Activated CD4-positive, alpha-beta T cell treated with anti-CD3 and anti-CD28 coated beads, Interleukin-2, amount 50 U/mL, for 16 hours (primary cell): ENCODE measurements at places on chromosomes 5 and 9.

GRCh38 chr5:84265130-84265529 is 119.5 kb downstream of the EDIL3 start:
- DNase-seq = no peak

- DNase-seq = no peak
These were observed 92.7 kb downstream of the FBXL7 start for GRCh38 chr5:15592728-15593127.

GRCh38 chr5:154179846-154180710 is 10.5 kb upstream of the GALNT10 start:
- DNase-seq = peak; percentile 63

GRCh38 chr9:104028827-104029226 is 65.3 kb upstream of the SMC2 start:
- DNase-seq = peak; percentile 36

DNA sequence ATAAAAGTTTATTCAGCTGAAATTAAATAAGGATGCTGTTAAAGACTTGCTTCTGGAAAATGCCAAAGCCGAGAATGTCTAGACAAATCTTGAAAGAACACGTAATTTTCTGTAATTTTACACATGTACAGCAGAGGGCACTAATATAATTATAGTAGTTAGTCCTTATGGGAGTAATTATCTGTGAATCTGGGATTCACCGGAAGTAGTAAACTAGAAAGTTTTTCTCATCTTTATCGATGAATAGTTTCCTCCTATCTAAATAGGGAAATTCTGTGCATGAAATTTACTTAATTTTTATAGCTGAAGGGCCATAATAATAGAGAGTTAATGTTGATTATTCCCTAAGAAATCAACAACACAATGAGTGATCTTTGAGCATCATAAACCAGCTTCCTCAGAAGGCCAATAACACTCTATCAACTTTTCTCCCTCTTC is 18.4 kb upstream of the CNTLN start:
- DNase-seq = peak; percentile 8

DNA sequence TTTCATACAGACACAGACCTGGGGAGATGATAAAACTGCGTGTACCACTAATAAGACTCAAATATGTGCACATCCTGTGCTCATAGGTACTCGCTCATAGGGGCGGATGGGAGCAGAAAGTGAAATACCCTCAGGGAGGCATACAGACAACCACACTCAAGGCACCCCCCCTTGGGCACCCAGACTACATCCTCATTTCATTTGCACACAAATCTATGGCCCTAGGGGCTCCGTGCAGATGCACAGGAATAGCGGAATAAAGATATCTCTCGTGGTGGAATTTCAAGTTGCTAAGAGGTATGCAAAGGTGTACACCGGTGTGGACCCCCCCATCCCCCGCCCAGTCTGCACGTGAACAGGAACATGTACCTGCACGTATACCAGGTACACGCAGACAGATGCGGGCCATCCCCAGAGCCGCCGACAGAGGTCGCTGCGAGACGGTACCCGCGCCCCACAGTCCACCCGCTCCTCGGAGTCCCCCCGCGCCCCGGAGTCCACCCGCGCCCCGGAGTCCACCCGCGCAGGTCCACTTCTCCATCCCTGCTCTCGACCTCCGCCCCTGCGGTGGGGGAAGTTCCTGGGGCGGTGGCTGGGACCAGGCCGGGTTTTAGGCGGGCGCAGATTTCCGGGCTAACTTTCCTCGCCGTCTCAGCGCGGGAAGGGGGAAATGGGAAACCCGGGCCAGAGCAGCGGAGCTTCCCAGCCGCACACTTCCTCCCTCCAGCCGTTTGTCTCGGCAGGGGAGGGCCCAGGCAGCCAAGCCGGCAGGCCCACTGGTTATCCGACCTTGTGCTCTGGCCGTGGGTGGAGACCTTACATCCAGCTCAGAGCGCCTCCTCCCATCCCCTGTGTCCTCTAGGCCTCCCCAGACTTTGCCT is 1.0 kb upstream of the IL12B start:
- peak; percentile 64 for DNase-seq

DNA sequence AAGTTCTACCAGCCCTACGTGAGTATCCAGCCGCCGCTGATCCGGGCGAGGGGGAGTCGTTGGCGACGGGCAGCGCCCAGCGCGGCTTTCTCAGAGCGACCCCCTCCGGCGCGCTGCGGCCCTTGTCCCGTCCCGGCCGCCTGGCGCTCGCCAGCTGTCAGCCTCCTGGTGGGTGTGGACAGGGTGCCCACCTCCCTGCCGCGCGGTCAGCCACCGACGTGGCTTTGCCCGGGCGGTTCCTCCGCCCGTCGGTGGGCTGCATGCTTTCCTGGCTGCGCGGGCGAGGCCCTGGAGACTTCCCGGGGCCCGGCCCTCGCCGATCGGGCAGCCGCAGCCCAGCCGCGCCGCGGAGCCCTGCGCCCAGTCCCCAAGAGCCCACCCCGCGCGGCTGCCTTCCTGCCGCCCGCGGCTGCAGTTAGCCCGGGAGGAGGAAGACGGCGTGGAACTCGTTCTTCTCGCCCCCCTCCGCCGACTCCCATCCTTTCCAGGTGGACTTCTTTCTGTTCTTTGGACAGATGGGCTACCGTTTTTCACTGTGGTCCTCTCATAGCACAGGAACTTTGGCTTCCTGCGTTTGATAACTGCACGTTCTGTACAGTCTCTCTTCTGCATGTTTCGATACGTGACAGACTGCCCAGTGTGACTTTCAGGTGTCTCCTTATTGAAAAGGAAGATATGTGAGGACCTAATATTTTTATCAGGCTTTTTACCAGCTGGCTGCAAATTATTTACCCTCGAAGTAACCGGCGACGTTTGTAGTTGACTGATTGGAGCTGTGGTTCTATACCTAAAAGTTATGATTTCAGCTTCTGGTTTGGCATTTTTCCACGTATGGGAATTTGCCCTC is 577 bp downstream of the AP3S1 start:
- peak; percentile 14 for DNase-seq

GRCh38 chr5:146781157-146781556 is 97.4 kb downstream of the PPP2R2B start:
- no peak for DNase-seq

GRCh38 chr5:111472579-111472978 is 39.8 kb downstream of the STARD4 start:
- no peak for DNase-seq
